ENCODE measurements at places on chromosomes 7 and 10.

- DNase-seq = no peak
Observed at GRCh38 chr7:139109983-139110411, 477 bp upstream of the ZC3HAV1 start.

DNA sequence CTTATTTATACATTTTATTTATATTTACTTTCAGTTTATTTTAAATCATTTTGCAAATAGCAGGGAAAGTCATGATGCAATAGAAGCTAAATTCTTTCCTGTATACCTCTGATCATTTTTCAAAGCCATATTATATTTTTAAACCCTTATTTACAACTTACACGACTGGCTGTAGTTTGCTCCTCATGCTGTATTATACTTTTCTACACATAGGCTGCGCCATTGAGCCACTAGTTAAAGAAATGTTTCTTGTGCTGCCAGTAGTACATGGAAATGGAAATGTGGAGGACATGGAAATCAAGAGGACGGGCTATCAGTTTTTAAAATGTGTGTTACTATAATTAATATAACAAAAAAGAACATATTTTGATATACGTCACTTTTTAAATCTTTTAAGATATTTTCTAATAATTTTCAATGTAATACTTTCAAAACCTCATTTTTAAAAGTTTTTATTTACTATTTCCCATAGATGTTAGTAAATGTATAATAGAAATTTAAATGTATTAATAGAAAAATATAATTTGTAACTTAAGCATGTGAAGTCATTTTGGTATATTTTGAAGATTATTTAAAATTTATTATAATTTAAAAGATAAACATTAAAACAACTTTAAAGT, 118.5 kb downstream of the VTI1A start:
- DNase-seq = no peak

DNA sequence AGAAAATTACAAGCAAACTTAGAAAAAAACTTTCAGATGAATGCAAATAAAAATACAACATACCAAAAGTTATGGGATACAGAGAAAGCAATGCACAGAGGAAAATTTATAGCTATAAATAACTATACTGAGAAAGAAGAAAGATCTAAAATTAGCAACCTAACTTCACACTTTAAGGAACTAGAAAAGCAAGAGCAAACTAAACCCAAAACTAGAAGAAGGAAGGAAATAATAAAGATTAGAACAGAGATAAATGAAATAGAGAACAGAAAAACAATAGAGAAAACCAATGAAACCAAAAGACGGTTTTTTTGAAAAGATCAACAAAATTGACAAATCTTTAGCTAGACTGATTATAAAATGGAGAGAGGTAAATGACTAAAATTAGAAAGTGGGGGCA, 9.6 kb upstream of the STRA8 start:
- DNase-seq = no peak

GRCh38 chr10:86536294-86536861, 14.8 kb upstream of the WAPL start:
- peak; percentile 44 for DNase-seq

DNA sequence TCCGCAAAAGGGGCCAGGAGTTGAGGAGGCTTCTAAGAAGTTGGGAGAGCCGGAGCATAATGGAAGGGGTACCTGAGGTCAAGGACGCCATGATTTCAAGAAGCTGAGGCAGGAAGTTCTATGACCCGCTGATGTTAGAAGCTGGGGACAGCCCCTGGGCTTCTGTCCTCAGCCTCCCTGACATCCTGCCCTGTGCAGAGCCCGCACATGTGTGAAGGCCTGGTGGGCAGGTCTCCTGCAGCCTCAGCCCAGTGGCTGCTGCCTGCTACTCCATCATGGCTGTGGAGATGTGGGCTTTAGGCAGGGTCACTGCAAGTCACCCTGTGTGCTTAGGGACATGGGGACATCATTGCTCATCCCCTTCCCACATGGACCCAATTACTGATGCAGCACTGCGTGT, 53.8 kb upstream of the PCBD1 start:
- DNase-seq = no peak

- DNase-seq = no peak
Observed at GRCh38 chr10:92699518-92700381, 10.0 kb downstream of the HHEX start.

DNA sequence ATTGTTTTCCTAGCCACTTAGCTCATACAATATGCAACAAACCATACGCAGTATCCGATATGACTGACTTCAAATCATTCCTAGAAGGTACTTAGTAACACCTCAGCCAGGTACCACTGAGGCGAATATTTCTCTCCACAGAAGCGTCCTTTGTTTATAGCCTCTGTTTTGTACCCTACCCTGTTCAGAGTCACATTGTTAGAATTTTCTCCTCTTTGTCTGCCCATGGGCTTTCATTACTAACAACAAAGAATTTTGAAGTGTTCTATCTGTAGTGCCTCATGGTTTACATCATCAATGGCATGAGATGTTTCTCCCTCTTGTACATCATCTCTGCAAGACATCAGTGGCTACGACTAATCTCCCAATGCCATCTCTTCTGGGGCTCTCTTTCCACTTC, 212.4 kb upstream of the GLI3 start:
- no peak for DNase-seq

- DNase-seq = no peak
Observed at GRCh38 chr7:39468808-39469374, 97.3 kb upstream of the YAE1 start.

DNA sequence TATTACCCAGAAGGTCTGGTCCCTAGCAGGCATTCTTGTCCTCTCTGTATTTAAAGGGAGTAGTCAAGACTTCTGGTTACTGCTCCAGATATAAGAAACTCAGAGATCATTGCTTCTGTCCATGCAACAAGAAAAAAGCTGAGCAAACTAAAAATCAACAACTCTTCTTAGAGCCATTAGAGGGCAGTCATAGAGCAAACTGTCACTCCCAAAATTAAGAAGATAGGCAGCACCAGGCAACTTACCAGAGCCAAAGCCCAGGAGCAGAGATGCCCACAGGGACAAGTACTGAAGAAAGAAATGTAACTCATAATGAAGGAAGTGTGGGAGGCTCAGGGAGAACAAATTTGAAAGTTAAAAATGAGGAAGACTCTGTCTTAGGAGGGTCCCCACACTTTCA, 472.9 kb upstream of the COBL start:
- no peak for DNase-seq

- DNase-seq = peak; percentile 21
Observed at GRCh38 chr7:138023618-138024342, 21.9 kb upstream of the CREB3L2 start.

GRCh38 chr10:126902157-126902556, 3.1 kb upstream of the DOCK1 start:
- DNase-seq = no peak

DNA sequence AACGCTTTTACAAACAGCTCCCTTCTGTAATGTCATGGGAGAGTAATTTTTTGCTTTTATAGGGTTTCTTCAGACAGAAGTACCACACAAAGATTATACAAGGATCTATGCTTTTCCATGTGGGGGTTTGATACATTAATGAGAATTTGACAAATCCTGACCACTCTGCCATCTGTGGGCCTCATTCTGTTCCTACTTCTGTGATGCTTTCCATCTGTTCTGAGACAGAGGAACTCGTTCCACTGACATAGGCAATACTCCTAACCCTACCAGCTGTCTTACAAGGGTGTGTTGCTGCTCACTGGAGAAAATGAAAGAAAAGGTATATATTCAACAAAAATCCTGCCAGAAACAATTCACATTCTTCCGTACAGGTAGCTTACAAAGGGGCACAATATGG, 59.4 kb upstream of the NAMPT start:
- no peak for DNase-seq

GRCh38 chr10:132746801-132747625, 38.9 kb downstream of the NKX6-2 start:
- DNase-seq = no peak

DNA sequence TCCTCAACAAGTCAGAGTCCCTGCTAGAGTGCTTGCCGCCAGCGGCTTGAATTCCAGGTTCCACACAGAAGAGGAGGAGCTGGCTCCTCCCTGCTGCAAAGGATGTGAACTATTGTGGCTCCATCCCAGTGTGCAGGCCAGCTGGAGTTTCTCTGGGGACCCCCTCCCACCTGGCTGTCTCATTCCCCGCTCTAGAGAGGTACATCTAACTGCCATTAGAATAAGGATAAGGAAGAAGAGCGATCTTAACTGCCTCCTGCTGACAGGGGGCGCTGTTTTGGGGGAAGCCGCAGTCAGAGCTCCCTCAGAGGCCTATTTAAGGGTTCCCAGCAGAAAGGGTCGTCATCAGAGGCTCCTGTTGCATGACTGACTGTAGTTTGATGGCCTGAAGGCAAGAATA, 40.8 kb upstream of the HECW1 start:
- DNase-seq = no peak

DNA sequence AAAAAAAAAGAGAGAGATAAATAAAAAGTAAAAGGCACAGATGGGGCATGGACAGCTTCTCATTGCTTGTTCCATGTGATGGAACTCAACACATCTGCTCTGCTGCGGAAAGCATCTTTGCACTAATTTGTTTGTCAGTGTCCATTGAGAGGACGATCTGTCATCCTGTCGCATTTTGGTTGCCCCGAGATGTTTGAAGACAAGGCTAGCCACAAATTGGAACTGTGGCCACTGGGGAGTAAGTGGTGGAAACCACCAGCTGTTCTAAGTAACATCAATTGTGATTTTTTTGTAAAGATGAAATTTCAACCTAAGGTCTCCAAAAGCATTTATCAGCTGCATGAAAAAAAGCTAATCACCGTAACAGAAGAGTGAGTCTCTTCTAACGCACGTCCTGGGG, 312.7 kb downstream of the ADARB2 start:
- DNase-seq = no peak

GRCh38 chr10:70391654-70392053, 9.2 kb upstream of the LRRC20 start:
- DNase-seq = no peak

Measured in GM12891 (cell line).